ENCODE measurements at places on chromosomes 7 and 10.
A peak's percentile ranks its signal among the peaks of the same experiment; 100 is the strongest.

DNA sequence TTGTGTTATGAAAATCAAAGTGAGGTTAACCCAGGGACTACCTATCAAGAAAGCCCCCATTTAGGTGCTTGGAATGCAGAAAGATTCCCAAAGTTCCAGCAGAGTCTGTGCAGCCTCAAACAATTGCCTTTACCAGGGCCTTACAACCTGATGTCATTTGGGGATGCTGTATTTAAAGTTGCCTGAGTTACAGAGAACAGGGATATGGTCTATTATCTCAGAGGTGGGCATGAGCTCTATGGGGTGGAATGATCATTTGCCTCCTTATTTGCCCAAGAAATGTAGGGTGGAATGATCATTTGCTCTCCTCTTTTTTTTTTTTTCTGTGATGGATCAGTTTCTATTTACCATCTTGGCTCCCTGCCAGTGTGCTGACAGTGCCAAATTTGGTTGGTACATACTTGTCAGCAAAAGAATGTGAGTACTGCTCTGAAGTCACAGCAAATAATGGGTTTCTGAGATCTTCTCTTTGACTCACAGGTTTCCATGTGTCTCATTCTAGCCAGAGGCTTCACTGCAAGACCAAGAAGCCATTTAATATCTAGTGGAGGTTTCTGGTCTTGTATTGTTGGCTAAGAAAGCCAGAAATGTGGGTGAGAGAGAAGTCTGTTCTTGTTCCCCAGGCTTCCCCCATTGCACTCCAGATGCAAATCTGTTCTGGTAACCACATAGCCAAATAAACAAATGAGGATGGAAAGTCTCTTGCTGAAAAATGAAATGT, 45.5 kb upstream of the ZNRF2 start:
- DNase-seq, result peak; percentile 79

GRCh38 chr10:90784771-90785170, 73.1 kb downstream of the HTR7 start:
- no peak for DNase-seq

DNA sequence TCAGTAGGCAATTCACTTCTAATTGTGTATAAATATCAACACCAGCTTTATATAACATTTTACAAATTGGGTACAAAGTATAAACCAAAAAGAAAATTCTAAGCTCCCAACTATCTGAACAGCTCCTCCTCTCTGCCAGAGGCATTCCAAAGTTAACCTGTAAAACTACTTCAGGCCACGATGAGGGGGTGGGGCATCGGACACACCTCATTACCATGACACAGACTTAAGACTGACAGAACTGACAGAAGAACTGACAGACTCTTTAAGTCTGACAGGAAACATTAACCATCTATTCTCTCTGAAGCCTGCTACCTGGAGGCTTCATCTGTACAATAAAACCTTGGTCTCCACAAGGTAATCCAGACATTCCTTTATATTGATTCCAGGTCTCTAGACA, 12.3 kb downstream of the ESYT2 start:
- DNase-seq, result no peak

DNA sequence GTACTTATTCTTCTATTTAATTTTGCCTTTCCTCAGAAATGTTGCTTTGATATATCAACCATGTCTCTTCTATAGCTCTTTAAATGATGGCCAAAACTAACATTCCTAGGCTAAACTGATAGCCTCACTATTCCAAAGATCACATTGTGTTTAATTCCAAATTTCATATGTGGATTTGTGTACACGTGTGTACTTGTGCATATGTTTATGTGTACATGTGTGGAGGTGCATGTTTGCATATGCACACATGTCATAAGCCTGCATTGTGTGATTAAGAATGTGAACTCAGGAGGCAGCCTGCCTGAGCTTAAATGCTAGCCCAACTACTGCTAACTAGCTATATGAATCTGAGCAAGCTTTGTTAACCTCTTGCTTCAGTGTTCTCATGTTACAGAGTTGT, 426.5 kb downstream of the GFRA1 start:
- no peak for DNase-seq

- DNase-seq, result no peak
These were observed 160.4 kb upstream of the PFKP start for GRCh38 chr10:2906974-2907373.

- no peak for DNase-seq
These were observed 72.5 kb downstream of the PRLHR start for GRCh38 chr10:118522791-118523498.

DNA sequence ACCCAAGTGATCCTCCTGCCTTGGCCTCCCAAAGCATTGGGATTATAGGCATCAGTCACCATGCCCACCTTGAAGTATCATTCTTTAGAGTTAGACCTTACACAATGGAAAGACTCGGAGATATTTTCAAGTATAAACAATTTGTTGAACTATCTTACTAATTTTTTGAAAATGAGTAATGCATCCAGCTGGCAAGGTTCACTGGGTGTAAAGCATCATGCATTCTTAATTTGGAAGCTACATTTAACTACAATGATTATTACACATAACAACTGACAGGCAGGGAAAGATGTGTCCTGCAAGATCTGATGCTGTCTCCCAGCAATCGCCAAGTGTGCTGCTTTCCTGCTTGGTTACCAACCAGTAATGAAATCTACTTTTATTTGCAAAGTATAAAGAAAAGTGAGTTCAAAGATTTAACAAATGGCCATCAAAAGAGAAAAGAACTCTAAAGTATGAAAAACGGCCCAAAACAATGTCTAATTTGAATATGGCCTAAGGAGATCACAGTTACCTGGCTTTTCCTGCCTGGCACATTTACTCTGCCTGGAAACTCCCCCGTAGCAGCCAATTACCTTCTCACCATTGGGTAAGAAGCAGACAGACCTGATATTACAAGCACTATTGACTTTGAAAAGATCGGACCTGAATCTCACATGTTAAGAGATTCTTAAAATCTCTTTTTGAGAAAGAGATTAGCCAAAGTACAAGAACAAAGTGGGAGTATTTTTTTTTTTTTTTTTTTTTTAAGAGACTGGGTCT, 59.3 kb upstream of the NMT2 start:
- DNase-seq, result no peak

DNA sequence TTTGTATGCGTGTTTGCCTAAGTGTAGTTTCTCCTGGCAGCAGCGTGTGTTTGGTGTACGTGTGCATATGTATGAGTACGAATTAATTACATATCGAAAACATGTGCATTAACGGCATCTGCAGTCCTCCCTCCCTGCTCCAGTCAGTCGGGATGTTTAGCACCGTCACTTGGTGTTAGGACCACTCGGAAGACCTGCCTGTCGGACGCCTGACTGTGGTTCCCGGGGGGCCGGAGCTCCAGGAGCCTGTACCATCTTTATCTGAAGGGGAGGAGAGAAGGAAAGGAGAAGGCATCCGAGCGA, 1.1 kb upstream of the CNTNAP2 start:
- no peak for DNase-seq

DNA sequence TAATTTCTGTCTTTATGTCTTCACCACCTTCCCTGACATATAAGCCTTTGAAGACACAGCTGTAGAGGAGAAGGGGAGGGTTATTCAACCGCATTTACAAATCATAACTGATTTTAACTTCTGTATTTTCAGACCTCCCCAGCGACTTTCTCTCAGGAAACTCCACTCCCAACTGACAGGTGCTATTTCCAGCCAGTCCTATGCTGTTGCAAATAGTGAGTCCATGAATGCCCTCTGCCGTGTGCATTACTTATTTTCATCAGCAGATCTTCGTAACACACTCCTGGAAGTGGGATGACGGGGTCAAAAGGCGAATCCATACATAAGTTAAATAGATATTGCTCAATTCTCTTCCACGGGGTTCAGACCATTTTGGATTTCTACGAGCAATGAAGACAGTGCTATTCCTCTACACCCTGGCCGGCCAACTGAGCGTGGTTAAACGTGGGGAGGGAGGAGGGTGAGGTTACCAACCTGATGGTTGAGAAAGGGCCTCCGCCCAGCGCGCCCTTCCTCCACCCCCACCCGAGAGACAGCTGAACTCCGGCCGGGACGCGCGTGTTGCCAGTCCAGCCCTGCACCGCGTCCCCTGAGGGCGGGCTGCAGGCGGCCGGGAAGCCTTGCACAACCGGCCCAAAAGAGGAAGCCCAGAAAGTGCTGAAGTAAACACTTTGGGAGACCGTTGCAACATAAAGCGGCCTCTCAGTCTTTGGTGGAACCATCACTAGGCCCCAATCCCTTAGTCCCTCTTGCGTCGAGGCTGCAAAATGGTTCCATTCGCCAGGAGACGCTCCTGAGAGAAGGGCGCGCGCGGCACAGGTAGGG, at the start of gene APBB1IP:
Gene APBB1IP, plus strand, starts transcription at position 705 of the 825 bp plus-strand sequence. CDS start 53,986 bp downstream, outside the sequence.
- DNase-seq, result no peak

DNA sequence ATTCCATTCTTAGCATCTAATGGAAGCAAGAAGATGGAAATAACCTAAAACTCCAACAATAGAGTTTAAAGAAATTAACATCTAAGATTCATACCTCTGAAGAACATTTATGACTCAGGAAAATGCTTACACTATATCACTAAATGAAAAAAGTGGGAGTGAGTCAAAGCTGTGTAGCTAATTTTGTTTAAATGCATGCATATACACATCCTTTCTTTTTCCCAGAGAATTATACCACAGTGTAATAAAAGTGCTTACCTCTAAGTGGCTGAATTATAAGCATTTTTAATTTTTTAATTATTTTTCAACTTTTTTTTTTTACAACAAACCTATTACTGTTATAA, 44.3 kb downstream of the CCDC71L start:
- no peak for DNase-seq

GRCh38 chr7:95501261-95501832, 15.6 kb downstream of the ASB4 start:
- DNase-seq, result no peak

DNA sequence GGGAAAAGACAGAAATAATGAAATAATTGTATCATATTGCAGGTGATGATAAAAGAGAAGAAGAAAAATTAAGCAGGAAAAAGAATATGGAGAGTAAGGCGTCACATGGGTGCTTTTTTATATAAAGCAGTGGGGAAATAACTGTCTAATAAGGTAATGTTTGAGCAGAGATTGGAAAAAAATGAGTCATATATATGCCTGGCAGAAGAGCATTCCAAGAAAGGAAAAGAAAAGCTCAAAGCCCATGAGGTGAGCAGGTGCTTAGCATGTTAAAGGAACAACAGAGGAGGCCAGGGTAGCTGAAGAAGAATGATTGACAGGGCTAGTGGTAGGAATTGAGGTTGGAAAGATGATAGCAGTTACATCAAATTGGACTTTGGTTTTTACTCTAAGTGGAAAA, 739.5 kb downstream of the SORCS1 start:
- no peak for DNase-seq

DNA sequence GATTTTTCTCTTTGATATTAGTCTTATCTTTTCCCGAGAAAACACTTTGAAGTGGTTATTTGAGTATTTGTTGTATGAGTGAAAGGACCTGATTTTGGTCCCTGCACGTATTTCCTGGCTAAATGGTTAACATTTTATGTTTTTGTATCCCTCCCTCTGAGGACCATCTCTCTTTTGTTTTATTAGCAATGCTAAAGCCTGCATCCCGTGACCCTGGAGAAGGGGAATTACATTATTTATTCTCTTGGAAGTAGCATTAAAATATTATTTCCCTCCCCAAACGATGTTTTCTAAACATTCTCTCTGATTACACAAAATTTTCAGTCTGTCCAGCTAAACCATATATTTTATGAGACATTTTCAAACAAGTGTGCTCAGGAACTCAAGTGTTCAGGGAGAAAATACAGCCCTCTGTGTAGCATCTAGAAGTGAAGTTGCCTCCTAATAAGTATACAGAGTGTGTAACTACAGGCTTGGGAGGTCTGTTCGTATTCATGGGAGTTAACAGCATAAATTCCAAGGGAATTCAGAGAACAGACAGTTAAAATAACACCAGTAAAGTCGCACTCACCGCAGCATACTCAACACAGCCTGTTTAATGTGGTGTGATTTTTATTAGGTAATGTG, 163.8 kb upstream of the NPVF start:
- DNase-seq, result no peak

GRCh38 chr7:157832866-157833607, 496.2 kb downstream of the DNAJB6 start:
- DNase-seq, result no peak

GRCh38 chr10:48990226-48990625, 50.6 kb upstream of the LRRC18 start:
- DNase-seq, result no peak

DNA sequence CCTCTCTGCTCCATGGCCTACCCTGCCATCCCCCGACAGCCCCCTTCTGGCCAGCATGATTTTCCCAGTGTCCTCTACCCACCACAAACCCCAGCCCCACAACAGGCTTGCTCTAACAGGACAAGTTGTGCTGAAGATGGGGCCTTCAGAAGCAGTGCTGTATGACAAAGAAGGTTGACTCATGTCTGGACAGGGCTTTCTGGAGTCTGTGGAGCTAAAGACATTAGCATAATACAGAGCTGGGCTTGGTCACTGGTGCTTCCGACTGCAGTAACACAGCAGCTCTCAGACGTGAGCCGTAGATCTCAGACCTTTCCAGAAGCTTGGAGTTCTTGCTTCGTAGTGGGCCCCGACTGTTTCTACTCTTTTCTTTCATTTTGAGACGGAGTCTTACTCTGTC, 100.5 kb downstream of the GTF2IRD1 start:
- DNase-seq, result no peak

DNA sequence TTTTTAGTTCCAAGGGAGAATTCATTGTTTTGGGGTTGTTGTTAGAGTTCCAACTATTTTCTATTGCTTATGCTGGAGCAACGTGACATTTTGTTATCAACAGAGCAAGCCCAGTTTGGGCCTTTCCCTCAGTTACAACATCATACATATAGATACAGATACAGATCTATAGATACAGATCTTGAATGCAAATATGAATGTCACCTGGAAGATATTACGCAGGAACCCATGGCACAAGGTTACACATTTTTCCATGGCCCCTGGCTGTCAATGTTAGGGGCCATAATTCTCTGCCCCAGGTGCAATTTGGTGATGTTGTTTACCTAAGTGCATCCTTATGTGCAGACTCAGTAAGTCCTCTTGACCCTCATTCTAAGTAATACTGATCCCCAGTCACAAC, 3.6 kb upstream of the PODXL start:
- DNase-seq, result no peak

GRCh38 chr7:40283391-40283790, 148.6 kb downstream of the SUGCT start:
- DNase-seq, result no peak

GRCh38 chr7:23967949-23968599, 258.1 kb downstream of the STK31 start:
- peak; percentile 37 for DNase-seq

DNA sequence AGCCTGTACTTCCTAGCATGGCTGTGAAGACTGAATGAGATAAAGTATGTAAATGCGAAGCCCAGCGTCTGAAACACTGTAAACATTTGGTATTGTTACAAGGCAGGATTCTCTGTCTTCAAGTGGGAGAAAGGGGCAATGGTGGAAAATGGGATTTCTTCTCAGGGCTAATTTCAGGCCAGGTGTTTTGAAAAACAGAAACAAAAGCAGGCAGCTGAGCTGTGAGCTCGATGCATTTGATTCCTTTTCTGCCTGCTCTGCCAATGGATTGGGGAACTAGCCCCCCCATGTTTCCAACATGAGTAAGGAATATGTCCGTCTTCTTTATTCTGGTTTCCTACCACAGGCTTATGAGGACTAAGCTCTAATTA, 732.1 kb upstream of the AUTS2 start:
- DNase-seq, result no peak
